Stimulated activated CD4-positive, alpha-beta T cell treated with anti-CD3 and anti-CD28 coated beads, Interleukin-1b, Interleukin-23, amount 100 ng/mL, for 4 hours (primary cell): ENCODE measurements at places on chromosomes 7 and 10.

- no peak for DNase-seq
Observed at GRCh38 chr10:25506821-25507335, 332.1 kb downstream of the GPR158 start.

- DNase-seq = no peak
Observed at GRCh38 chr7:65846008-65846570, 26.8 kb upstream of the VKORC1L1 start.

DNA sequence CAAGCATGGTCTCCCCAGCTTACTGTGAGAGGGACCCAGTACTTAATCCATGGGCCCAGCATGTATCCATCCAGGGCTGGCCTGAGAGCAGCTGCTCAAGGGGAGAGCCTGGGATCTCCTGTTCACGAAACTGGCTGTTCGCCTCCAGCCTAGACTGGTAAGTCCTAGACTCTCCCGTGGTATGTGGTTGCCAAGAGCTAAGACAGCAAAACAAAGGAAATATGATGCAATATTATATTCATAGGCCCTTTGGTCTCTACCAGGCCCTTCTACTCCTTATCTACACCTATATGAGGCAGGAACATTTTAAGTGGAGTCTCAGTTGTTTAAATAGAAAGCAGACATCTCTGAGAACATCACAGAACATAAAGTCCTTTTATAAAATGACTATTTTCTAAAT is 28.9 kb upstream of the STK17A start:
- DNase-seq = no peak

DNA sequence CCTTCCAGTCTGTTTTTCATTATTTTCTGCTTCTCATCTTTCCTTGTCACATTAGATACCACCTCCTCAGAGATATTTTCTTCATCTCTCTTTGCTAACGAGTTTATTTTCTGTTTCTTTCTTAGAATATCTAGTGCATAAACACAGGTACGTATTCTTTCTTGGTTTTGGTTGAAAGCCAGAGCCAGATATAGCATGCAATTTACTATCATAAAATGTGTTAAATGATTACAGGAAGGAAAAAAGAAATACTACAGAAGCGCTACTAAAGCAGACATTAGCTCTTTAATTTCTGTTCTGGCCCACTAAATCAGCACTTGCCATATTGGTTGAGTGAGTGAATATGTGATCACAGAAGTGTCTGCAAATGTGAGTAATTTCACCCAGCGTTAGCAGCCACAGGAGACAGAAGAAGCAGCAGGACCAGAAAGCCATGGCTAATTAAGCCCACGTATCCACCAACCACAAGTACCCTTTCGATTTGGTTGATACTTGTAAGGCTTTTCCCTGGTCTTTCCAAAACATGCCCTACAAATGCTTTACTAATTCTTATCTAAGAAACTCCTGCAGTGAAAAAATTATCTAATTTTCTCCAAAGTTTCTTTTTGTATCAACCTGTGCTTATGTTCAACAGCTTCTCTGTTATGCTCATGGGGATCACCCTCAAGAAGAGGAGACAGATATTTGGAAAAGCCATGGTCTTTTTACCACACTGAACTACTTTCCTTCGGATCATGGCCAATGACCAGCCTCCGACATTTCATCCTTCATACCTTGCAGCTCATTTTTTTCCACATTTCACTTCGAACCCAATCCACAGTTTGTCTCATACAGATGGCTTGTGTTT is 23.1 kb upstream of the MACC1 start:
- DNase-seq = no peak

DNA sequence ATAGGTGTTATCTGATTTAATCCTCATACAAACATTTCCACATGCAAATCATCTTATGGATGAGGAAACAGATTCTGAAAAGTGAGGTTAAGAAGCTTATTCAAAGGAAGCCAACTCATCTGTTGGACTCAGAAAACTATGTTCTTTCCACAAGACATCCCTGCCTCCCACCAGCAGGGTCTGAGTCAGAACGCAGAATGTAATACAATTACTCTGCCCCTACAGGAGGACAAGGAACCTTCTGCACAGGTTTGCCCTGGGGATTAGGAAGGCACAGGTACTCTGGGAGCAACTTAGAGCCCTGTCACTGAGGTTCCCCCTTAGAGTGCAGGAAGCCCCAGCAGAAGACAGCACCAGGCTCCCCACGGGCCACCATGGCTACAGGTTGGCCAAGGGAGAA is 255.7 kb downstream of the TNS3 start:
- DNase-seq = no peak

DNA sequence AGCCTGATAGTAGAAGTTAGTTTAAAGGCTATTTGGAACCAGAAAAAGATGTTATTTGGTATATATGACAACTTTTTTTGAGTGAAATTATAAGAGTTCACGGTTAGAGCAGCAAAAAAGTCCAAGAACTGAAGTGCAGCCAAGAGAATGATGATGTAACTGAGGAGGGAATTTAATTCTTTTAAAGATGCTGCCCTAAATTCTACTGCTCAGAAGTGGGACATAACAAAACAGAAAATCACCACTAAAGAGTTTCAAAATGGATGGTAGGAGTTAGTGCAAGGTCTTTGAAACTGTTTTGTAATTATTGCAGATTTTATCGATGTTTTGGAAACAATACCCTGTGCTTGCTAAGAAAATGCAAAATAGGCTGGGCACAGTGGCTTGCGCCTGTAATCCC is 6.5 kb downstream of the SAMD8 start:
- no peak for DNase-seq

DNA sequence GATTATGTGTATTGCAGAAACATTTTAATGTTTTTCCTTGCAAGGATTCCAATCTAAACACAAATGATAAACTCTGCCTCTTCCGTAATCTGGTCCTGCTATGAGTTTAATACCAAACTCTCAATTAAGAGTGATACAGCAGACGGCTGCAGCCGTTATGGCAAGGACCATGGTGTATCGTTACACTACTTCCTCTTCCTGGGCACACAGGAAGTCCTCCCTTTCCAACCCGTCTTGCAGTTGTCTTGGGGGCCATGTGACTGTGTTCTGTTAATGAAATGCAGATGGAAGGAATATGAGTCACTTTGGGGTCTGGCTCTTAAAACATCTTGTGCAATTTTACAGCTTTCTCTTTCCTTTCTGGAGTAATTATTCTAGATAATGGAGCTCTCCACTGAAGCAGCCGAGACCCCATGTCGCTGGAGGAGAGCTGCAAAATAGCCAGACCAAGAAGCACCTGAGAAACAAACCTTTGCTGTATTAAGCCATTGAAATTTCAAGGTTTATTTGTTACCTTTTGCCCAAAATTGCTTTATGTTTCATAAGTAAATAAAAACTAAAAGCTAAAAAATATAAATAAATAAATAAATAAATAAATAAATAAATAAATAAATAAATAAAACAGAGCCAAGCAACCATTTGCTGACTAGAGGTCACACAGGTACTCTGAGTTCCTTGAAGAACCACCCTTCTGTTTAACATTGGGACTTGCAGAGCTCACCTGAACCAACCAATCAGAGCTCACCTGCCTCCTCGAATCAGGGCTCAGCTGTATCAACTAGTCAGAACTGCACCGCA is 74.7 kb downstream of the FRMPD2 start:
- no peak for DNase-seq

GRCh38 chr7:91692800-91693199 is 187.7 kb downstream of the MTERF1 start:
- DNase-seq = no peak

GRCh38 chr10:103054621-103055020 is 136.5 kb downstream of the CNNM2 start:
- no peak for DNase-seq

- DNase-seq = no peak
Observed at GRCh38 chr10:88088441-88089340, 225.3 kb downstream of the PTEN start.

GRCh38 chr10:102641880-102642735 is 2.2 kb upstream of the TRIM8 start:
- peak; percentile 96 for DNase-seq

- no peak for DNase-seq
Observed at GRCh38 chr10:91271886-91272285, 51.4 kb downstream of the PCGF5 start.

DNA sequence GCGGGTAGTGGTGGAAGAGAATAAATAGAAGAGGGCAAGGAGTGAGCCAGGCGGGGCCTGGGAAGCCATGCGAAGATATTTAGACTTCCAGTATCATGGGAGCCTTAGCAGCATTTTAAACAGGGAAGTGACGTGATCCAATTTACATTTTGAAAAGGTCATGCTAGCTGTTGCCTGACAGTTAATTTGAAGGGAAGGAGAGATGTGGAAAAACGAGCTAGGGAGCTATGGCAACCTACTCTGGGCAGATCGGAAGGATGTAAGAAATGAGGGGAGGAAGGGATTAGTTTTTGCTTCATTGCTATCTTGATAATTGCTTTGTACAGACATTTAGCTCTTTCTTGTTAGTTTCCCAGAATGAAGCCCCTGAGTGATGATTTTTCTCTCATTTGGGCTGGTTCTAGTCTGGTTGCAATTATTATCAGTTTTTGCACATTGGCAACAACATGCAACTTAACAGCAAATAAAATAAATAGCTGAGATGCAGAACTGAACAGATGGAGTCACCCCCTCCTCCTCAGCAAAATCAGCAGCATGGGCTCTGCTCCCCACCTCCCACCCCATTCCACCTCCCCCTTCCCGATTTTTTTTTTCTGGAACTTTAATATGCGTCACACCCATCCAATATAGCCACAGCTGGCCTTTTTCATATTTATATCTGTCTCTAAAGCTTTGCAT is 13.0 kb upstream of the CALU start:
- DNase-seq = no peak

DNA sequence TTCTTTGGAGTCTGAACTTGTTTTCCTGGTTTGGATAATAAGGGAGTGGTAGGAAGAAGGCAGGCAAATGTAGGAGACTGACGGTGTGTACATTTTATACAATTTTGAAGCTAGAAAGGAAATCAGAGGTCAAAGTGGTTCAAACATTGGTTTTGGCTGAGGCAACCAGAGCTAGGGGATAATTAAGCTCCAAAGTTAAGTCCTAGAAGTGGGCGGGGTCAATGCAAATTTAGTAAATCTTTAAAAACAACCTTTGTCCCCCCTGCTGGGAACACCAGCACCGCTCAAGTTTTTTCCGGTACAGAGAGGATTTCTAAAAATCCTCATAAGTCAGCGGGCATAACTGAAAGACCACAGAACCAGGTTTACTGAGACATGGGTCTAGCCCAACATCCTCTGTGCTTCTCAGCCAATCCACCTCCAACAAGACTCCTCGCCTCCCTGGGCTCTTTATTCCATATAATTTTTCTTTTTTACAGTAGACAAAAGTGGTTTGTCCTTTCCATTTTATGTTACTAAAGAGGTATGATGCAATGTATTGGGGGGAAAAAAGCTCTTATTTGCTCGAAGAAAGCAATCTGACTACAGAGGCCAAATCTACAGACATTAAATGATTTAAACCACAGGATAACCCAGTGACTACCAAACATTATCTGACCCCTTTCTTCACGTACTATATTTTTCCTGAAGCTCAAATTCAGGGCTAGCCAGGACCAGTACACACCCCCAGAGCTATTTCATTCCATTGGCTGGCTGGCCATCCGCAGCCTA is 1.6 kb downstream of the GLUD1 start:
- DNase-seq = no peak

- no peak for DNase-seq
Observed at GRCh38 chr10:24643679-24644209, 79.9 kb downstream of the ARHGAP21 start.

GRCh38 chr10:114874827-114875411 is 53.3 kb downstream of the FHIP2A start:
- no peak for DNase-seq

GRCh38 chr10:77586719-77587415 is 50.7 kb downstream of the KCNMA1 start:
- DNase-seq = no peak

DNA sequence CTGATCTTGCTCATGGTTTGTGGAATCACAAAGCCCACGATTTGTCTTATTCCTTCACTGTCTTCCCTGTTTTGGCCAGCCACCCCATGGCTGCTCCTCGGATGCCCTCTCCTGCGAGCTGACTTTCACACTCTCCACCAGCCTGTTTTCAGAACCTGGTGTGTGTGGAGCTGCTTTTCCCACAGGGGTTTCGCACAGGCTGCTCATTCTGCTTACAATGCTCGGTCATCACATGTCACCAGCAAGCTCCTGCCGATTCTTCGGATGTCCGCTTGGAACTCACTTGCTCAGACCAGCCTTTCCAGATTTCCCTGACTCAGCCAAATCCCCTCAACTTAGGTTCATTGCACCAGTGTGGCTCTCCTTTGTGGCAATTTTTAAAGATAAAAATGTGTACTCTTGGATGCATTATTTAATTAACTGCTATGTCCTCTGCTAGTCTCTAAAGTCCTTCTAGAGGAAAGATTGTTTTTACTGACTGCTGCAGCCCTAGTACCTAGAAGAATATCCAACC is 1018.6 kb upstream of the LRRTM3 start:
- no peak for DNase-seq

DNA sequence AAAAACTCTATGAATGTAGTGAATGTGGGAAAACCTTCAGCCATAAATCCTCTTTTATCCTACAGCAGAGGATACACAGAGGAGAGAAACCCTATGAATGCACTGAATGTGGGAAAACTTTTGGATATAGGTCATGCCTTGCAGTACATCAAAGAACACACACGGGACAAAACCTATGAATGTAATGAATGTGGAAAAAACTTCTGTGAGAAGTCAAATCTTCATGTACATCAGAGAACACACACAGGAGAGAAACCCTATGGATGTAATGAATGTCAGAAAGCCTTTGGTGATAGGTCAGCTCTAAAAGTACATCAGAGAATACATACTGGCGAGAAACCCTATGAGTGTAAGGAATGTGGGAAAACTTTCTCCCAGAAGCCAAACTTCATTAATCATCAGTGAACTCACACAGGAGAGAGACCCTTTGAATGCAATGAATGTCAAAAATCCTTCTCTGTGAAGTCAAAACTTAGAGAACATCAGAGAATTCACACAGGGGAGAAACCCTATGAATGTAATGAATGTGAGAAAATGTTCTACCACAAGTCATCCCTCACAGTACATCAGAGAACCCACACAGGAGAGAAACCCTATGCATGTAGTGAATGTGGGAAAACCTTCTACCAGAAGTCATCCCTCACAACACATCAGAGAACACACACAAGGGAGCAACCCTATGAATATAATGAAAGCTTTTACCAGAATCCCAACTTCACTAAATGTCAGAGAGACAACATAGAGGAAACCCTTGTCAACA is 45.6 kb downstream of the ZNF487 start:
- DNase-seq = no peak

- no peak for DNase-seq
Observed at GRCh38 chr7:41033500-41033899, 669.4 kb downstream of the INHBA start.
